ENCODE measurements at places on chromosomes 1 and 21.

DNA sequence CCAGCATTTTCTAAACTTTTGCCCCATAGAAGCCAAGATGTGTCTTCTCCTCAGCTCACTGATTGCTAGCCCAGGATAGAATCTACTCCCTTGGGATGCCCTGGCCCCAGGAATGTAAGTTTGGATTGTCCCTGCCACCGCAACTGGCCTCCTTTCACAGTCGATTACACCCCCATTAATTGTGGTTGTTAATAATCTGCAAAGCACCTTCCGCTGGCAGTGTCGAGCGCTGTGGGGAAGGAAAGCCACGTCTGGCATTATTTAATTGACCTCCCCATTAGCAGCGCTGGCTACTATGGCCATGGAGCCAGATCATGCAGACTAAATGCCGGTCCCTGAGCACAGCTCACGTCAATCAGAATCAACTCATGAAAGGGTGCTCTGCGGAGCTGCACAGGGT is 597.3 kb upstream of the PLXNA2 start:
- DNase-seq, result no peak

DNA sequence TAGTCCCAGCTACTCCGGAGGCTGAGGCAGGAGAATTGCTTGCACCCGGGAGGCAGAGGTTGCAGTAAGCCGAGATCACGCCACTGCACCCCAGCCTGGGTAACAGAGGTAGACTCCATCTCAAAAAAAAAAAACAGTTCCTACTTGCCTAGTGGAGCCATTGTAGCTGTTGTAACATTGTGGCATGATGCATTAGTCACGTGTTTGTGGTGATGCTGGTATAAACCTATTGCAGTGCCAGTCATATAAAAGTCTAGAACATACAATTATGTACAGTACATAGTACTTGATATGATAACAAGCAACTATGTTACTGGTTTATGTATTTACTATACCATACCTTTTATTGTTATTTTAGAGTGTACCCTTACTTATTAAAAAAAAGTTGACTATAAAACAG is 16.2 kb downstream of the KYAT3 start:
- DNase-seq, result no peak

GRCh38 chr1:15210651-15211375 is 36.2 kb upstream of the FHAD1 start:
- no peak for DNase-seq

- no peak for DNase-seq
These were observed 1130.3 kb downstream of the PLA2G4A start for GRCh38 chr1:187959062-187959461.

All from NCI-H526 treated with DMSO at 0.1 percent for 48 hours (cell line).